Neural crest cell (in vitro differentiated cells): ENCODE measurements at places on chromosomes 12 and 14. TPM values are rescaled to one million over a fixed set of nuclear protein-coding genes. Genes with fewer than 3 reads are reported as not detected.

- DNase-seq = no peak
- peaks cover 53% of the 10 kb centered on the region for H3K4me1 ChIP-seq
- no peak overlapping the region for H3K4me3 ChIP-seq
- no peaks in the 10 kb centered on the region for H3K27me3 ChIP-seq
These were observed 95.8 kb downstream of the EPS8 start for GRCh38 chr12:15693228-15693911.

DNA sequence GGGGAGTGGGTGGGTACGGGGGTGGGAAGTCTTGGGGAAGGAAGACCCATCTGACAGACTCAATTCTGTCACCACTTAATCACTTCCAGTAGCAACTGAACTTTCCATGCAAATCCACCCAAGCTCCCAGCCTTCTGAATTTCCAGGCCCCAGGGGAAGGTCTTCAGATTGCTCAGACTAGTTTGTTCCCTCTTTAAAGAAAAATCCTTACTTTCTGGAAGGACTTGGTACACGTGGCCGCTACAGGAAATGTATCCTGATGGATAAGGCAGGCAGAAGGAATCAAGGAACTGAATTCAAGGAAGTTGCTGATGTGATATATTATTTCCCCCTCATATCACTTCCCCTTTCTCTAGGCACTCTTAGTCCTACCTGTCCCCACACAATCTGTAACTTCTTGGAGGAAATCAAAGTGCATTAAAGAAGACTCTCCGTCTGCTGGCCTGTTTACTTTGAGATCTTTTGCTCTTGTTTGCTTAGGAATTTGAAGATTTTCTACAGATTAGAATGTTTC, 6.4 kb downstream of the NFKBIA start:
- H3K27ac ChIP-seq = no peak overlapping the region
- no peak overlapping the region for H3K4me3 ChIP-seq
- H3K36me3 ChIP-seq = peaks cover 4% of the 10 kb centered on the region

- no peak overlapping the region for H3K4me3 ChIP-seq
- no peak overlapping the region for H3K27ac ChIP-seq
- no peaks in the 10 kb centered on the region for H3K27me3 ChIP-seq
- H3K36me3 ChIP-seq = peaks cover 6% of the 10 kb centered on the region
- no peak for DNase-seq
These were observed 179.0 kb upstream of the IGF1 start for GRCh38 chr12:102659200-102659911.

- H3K27ac ChIP-seq = peak overlapping the region; percentile 99
- peaks cover 37% of the 10 kb centered on the region for H3K4me1 ChIP-seq
- no peaks in the 10 kb centered on the region for H3K27me3 ChIP-seq
- H3K4me3 ChIP-seq = peak overlapping the region; percentile 97
- no peak for DNase-seq
- no peaks in the 10 kb centered on the region for H3K36me3 ChIP-seq
These were observed 921 bp downstream of the RAD51B start for GRCh38 chr14:67820428-67820971.

- H3K27me3 ChIP-seq = peaks cover 7% of the 10 kb centered on the region
- no peaks in the 10 kb centered on the region for H3K36me3 ChIP-seq
- no peak overlapping the region for H3K27ac ChIP-seq
- H3K4me1 ChIP-seq = no peaks in the 10 kb centered on the region
These were observed 311.8 kb upstream of the CLEC14A start for GRCh38 chr14:38567703-38568102.

DNA sequence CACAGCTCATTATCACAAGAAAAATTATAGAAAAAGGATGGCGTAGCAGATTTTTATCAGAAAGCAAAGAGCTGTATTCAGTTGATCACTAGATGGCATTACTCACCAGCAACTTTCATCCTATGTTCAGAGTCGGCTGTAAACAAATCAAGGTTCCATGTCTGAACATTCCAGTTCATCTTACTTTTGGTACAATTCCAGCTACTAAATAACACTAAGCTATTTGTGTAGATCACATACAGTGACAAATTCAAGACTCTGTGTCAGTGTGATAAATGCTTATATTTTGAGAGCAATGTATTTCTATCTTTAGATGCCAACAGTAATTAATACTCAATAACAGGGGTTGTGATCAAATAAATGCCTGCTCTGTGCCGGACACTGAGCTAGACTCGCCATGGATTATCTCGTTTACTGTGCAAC, 30.1 kb downstream of the NRDE2 start:
- no peaks in the 10 kb centered on the region for H3K27me3 ChIP-seq
- H3K4me1 ChIP-seq = peaks cover 9% of the 10 kb centered on the region
- DNase-seq = no peak
- peaks cover 12% of the 10 kb centered on the region for H3K36me3 ChIP-seq

The INHBC gene
- 0.14 TPM in 1 of 2 replicates, not detected in the other for total RNA-seq

The OR2AP1 gene
- total RNA-seq = not detected in 2 replicates
